ENCODE measurements at places on chromosomes 4 and X. TPM values are rescaled to one million over a fixed set of nuclear protein-coding genes. Genes with fewer than 3 reads are reported as not detected.

Gene TFDP3
- total RNA-seq = not detected

Gene BEX1
- 258 TPM for total RNA-seq

Gene NEIL3
- not detected for total RNA-seq

Gene DCAF8L2
- not detected for total RNA-seq

Gene HSPA4L
- 108 TPM for total RNA-seq

Gene CENPE
- 3.1 TPM for total RNA-seq

Gene PAGE5
- not detected for total RNA-seq

Gene ADRA2C
- 8.7 TPM for total RNA-seq

Gene WNK3
- 15.3 TPM for total RNA-seq

Gene ZNF185
- total RNA-seq = 4.2 TPM

Gene SRPK3
- total RNA-seq = 11.6 TPM

Gene PAGE4
- not detected for total RNA-seq
